ENCODE measurements at places on chromosomes 1 and 21.
A peak's percentile ranks its signal among the peaks of the same experiment; 100 is the strongest.

DNA sequence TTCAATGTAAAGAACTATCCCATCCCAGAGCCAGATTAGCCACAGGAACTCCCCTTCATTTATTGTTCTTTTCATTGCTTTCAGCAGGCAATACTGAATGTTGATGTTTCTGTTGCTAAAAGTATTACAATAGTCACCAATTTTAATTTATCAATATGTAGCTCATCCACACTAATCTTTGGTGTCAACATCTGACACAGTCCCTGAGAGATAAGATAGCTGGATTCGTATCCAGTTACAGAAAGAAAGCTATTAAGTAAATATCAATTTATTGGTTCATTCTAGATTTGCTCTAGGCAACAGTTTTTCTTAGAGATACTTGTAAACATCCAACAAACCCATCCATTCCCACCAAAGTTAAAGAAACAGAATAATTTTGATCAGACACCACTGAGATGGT, 4.7 kb downstream of the ADSS2 start:
- DNase-seq, result no peak

GRCh38 chr1:246178717-246179311, 328.3 kb downstream of the SMYD3 start:
- DNase-seq, result no peak

DNA sequence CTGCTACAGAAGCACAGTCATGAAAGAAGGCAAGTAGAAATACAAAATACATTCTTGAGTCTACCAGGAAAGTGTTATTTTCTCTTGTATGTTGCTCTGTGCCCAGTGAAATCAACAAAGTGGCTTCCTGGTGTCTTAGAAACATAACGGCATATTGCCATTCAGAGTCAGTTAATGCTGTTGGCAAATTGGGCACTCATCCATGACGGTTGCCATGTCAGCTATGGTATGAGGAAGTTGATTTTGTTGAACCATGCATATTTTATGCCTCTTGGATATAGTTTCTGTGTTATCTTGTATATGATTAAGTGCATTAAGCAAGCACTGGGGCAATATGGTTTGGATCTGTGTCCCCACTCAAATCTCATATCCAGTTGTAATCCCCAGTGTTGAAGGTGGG, 153.1 kb upstream of the CXADR start:
- no peak for DNase-seq

GRCh38 chr1:187504779-187505178, 676.0 kb downstream of the PLA2G4A start:
- DNase-seq, result no peak

DNA sequence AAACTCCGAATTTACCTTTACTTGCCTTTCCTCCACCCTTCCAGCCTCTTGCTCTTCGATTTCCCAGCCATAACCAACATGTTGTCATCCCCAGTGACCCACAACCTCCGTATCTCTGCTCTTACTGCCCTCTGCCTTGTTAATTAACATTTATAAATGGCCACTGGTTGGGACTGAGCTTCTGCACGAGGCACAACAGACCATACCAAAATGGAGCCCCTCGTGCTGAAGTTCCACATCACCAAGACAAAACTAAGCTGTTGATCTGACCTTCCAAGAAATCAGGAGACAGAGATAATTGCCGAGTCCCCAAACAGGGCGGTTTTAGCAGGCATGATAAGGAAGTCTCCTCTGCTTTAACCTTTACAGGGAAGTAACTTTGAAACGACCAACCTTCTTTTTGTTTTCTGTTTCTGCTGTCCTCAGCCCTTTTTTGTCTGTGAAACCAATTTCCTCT, 71.9 kb downstream of the NMNAT2 start:
- DNase-seq, result no peak

GRCh38 chr1:31011719-31012118, 53.8 kb downstream of the PUM1 start:
- no peak for DNase-seq

DNA sequence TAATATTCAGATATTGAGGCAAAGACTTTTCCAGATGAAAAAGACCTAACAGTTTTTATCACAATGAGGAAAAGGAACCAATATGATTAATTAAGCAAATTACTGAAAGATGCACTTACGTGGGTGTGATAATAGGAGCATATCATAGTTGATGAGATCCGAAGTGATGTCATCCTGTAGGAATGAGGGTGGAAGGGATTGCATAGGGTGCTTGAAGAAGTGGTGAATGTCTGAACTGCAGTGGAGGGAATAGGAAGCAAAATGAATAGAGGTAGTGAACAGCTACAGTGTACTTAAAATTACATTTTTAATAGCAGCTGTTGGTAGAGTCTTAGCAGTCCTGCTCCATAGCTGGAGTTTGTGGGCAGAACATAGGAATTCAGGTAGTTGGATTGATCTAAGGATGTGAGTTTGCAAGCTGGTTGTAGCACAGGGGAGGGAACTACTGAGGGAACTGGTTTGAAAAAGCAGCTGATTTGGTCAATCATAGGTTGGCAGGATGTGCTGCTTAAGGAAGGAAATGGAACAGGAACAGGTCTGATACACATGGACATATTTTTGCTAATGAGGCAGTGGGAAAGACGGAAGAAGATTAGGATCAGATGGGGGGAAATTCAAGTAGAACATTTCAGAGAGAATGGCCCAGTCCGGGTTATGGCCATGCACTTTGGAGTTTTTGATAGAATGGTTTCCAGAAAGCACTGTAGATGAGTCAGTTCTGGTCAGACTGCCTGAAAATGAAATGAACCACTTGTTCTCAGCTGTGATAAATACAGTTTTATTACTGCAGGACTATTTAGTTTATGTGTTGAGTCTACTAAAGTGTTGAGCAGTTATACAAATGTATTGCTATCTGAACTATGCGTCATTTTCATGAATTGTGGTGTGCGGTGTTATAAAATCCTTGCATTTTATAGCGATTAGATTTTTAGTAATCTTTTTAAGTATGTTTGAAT, 155.8 kb downstream of the RYR2 start:
- no peak for DNase-seq

GRCh38 chr1:65817891-65818290, 25.2 kb downstream of the PDE4B start:
- no peak for DNase-seq

DNA sequence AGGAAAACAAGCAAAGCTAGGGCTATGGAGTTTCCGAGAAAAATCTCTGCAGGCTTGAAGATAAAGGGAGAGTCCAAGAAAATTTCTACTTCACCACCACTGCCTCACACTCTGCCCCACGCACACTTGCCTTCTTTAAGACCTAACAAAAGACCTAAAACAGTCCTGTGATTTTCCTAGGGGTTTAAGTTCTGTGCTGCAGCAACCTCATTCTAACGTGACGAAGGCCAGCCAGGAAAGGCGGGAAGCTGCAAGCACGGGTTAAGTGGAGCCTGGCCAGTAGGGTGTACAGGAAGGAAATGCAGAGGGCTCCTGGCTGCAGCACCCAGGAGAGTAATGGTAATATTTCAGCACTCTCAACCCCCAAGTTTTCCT, 1.5 kb downstream of the SPATA6 start:
- no peak for DNase-seq

GRCh38 chr1:53293123-53293522, 34.7 kb downstream of the LRP8 start:
- DNase-seq, result no peak

DNA sequence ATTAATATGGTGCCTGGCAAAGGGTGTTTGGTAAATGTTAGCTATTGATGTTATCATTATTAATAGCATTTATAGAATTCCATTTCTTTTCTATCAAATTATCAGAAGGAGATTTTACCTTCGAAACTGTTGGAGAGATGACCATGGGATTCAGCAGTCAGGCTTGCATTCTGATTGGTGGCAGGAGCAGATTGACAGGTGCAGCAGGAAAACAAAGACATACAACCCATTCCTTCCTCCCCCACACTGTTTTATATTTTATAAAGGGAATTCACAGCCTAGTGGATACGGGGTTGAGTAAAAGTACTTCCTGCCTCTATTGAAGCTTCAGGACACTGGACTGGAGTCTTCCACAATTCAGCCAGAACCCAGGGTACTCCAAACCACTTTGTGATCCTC, 55.1 kb upstream of the SYT14 start:
- DNase-seq, result no peak

DNA sequence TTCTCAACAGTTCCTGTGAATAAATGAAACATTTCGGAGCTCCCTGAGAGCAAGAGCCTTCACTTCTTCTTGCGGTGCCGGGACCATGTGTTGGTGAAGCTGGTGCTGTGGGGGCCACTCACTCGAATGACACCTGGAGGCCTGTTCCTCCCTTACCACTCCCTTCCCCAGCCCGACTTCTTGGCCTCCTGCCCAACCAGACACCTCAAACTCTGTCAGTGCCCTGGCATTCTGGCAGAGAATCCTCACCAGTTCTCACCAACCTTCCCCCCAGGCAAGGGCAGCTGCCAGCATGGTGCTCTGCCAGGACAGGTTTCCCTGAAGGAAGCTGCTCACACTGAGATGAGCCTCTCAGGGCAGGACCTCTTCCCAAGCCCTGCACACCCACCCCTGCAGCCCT, 68.3 kb downstream of the MPZL1 start:
- DNase-seq, result no peak

DNA sequence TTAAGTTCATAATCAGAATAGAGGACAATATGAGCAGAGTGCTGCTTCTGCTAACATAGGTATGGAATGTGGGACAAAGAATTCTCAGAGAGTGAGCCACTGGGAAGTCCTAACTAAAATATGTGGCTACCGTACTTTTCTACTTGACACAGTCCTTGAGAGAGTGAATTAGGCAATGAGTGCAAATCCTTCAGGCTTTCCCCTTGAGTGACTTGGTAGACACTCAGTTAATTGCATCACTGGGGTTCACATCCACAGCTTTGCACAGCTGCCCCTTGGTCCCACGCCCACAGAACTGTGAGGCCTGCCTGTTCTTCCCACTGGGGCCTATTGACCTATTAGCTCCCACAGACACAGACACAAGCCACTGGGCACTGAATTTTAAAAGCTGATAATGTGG, 40.5 kb upstream of the PAXBP1 start:
- no peak for DNase-seq

- peak; percentile 51 for DNase-seq
These were observed 53.5 kb upstream of the TRAPPC10 start for GRCh38 chr21:43958364-43959158.

GRCh38 chr1:87051965-87052364, 137.5 kb downstream of the HS2ST1 start:
- no peak for DNase-seq

DNA sequence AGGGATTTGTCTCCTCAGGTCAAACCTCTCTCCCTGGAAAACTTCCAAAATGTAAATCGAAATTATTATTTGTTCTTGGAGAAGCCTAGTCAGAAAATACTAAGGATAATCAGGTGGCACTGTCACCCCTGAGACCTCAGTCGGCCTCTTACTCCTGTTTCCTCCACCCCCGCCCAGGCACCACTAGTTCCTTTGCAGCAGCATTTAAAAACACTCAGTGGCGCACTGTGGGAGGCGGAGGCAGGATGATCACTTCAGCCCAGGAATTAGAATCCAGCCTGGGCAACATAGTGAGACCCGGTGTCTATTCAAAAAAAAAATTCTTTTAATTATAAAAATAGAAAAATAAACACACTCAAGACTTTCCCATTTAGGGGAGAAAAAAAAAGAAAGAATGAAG, 18.0 kb upstream of the IFNAR2 start:
- no peak for DNase-seq

- DNase-seq, result no peak
These were observed 236.5 kb upstream of the JUN start for GRCh38 chr1:59020151-59020997.

DNA sequence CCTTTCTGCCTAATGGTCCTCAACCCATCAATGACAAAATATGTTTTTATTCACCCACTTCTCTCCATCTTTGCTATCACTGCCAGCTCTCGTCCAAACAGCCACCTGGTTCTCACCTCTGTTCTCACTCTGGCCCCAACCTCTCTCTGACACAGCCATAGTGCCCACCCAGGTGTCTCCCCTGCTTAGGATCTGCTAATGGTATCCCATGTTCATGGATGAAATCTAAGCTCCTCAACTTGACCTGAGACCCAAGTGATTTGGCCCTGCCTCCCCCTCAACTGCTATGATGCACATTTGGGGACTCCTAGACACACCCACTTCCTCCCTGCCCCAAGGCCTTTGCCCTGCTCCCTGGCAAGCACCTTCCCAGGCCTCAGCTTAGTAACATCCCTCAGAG, 25.9 kb downstream of the KIF17 start:
- DNase-seq, result no peak

- no peak for DNase-seq
These were observed 58.2 kb downstream of the HSD3B1 start for GRCh38 chr1:119565131-119565772.

- no peak for DNase-seq
These were observed 84.5 kb downstream of the CAMK2N1 start for GRCh38 chr1:20401405-20402010.

GRCh38 chr1:5329068-5329739, 663.0 kb downstream of the NPHP4 start:
- no peak for DNase-seq

GRCh38 chr1:179366093-179366800, 476 bp downstream of the AXDND1 start:
- no peak for DNase-seq

DNA sequence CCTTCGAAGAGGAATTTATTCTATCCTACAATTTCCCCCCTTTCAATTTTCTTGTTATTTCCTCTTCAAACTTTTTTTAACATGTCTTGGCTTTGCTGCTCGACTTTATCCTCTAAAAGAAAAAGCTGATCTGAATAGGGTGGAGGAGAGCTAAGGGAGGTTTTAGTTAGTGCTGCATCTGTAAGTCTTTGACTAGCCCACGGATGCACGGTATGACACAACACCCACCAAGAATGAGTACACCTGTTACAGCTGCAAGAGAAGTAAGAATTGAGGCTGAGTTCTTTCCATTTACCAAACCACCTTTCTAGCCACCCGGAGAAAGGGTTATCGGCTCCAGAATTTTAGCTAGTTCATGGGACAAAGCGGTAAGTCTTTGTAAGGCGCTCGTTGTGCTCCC, 23.8 kb downstream of the SCCPDH start:
- DNase-seq, result no peak

- DNase-seq, result no peak
These were observed 533.3 kb downstream of the OMA1 start for GRCh38 chr1:58013237-58013636.

DNA sequence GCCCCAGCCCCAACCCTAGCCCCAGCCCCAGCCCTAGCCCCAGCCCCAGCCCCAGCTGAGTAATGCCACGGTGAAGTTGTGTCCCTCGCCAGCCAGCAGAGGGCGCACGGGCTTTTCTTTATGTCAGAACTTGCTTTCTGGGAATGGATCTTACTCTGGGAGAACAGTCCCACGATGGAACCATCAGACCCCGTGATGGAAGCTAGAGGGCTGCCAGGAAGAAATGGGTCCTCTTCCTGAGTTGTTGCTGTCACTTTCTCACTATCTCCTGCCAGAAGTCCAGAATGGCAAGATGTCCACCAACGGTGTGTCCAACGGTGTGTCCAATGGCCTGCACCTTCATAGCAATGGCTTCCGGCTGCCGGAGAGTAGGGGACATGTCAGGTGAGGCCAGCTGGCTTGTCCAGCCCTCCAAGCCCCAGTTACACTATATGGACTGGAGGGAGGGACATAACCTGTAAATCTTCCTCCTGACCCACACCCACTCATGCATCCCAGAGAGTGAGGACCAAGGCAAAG, 25.1 kb upstream of the TMEM222 start:
- peak; percentile 73 for DNase-seq

- no peak for DNase-seq
These were observed 65.3 kb downstream of the VAV3 start for GRCh38 chr1:107899655-107900054.
